ENCODE measurements at places on chromosomes 7 and 10. TPM values are rescaled to one million over a fixed set of nuclear protein-coding genes. Genes with fewer than 3 reads are reported as not detected.

DNA sequence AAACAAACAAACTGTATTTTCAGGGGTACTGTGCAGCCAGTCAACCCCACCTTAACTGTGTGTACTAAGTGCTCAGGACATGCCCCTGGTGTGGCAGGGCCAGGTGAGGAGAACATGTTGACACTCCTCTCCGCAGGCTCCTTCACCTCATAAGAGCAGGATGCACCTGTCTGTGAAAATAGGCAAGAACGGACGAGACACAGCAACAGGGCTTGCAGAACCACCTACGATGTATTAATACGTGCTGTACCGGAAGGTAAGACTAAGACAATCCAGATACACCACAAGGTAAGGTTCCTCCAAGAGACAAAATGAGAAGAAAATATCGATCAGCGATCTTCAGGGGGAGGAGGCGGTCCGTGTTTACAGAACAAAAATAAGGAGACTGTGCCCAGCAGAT lies 65.8 kb upstream of the CAMK2B start:
- H3K27me3 ChIP-seq: no peaks in the 10 kb centered on the region
- peaks cover 27% of the 10 kb centered on the region for H3K36me3 ChIP-seq
- no peaks in the 10 kb centered on the region for H3K4me1 ChIP-seq
- no peak overlapping the region for H3K4me3 ChIP-seq

DNA sequence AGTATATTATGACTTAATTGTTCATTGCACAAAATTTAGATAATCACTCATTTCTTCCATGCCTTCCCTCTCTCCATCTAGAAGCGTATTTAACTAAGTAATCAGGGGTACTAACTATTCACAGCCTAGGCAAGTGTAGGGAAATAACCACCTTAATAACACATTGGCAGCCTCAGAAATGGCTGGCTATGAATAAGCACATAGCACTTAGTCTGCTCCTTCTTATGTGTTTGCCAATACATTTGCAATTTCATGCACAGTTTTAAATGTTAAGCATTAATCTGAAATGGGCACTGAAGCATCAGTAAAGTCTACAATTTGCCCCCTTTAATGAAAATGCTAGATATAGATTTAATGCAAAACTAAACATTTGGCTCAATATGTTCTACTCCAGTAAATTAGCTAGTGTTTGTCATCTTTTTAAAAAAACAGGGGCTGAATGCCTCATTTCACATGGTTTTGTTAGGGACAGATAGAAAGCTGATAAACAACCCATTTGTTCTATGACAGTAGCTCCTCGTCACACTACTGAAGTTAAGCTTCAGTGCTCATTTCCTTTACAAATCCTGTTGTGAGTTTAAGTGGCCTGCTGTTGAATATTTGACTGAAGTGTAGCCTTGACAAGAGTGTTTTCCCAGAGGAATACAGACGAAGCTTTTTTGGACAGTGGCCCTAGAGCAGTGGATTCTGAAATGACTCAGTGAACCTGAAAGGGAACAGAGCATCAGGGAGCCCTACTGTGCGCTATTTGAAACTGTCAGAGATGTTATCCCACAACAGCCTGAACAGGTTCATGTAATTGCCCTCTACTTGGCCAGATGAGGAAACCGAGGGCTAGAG lies 30.5 kb downstream of the HHEX start:
- no peak overlapping the region for H3K27ac ChIP-seq
- H3K36me3 ChIP-seq: no peaks in the 10 kb centered on the region
- DNase-seq: no peak

FAM25A gene
- total RNA-seq: not detected

DNA sequence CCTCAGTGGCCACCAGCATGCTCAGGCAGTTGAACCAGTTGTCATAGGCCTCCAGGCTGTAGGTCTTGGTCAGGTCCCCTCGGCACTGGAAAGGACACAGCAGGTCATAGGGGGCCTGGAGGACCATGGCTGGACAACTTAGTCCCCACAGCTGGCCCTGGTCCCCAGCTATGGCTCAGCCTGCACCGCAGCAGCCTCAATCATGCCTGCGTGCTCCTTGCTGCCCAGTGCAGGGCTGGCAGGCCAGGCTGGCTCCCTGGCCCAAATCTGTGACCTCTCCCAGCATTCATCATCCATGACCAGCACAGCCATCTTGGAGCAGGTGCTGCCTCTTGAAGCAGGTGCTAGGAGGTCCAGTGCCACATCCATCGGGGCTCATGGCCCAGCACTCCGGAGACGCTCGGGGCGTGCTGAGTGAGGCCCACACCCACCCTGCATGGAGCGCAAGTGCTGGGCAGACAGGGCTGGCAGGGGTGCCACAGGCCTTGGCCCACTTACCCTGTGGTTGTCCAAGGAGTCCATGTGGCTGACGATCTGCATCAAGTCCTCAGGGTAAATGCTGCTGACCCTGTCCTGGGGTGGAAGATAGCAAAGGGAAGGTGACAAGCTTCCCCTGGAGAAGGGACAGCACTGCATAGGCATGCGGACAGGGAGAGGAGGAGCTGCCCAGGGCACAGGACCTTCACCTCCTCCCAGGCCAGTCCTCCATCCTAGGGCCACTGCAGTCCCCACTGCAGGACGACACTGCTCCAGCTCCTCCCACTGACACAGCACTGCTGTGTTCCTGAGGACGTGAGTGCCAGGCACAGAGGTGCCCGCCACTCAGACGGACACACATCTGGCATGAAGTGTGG lies 61.7 kb downstream of the CSGALNACT2 start:
- DNase-seq: peak; percentile 79
- no peak overlapping the region for H3K27ac ChIP-seq
- H3K36me3 ChIP-seq: no peaks in the 10 kb centered on the region
- peaks cover 4% of the 10 kb centered on the region for H3K4me1 ChIP-seq
- H3K27me3 ChIP-seq: no peaks in the 10 kb centered on the region

DNA sequence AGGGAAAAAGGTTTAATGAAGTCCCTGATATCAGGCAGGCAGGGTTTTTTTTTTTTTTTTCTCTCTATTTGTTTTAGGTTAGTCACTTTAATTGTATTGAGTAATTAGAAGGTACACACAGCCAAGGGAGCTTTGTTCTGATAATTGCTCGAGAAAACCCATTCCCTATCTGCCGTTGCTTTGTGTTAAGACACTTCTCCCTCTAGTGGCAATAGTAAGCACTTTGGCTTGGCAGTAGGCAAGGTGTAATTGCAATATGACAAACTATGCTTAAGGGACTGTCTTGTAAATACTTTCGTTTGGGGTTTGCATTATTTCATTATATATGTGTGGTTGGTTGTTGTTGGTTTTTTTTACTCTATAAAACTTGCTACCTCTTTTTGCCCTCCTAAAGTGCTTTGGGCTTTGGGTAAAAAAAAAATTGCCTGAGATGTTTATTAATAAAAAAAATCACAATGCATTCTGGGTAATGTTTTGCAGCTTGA lies 113.4 kb downstream of the BTRC start:
- no peak for DNase-seq
- H3K4me3 ChIP-seq: no peak overlapping the region
- H3K27ac ChIP-seq: no peak overlapping the region

DNA sequence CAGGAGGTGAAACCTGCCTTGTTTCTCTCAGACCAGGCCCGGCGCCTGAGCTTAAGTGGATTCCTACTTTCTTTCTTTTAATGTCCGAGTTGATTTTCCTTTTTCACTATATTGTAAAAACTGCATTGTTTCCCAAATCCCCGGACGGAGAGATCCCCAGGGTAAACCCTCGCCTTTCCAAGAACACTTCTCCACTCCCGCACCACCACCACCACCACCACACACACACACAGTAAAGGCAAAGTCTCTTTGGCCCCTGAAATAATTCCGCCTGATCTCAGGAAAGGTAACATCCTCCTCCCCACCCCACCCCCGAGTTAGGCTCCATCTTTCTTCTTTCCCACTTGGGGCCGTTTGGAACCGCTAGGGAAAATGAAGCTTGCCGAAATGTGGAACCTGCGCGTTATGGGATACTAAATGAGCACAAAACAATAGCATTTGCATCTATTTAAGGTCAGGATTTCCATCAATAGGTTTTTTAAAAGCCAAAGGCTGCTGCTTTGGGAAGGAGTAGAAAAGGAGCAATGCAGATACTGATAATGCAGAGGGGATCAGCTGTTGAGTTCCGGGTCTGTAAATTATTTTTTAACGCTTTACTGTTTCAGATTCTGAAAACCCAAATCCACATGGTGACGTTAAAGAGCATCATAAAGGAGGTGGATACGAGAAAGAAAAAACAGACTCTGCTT lies 2.5 kb downstream of the HPSE2 start:
- no peak overlapping the region for H3K27ac ChIP-seq
- DNase-seq: no peak

DNA sequence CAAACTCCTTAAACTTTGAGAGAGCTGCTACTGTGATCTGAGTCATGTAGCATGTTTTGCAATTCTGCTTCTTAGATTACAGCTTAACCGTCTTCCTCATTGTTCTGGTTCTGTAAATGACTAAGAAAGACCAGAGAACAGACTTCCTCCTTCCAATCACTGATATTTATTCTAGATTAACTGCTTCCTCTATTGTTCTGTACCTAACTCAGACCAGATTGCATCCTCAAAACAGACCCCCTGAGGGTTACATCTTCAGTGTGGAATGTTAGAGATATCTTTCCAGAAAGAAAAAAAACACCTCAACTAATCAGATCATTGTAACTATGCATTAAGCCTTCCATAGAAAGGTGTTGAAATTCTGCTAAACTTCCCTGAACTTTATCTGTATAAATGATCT lies 5.7 kb upstream of the PIP start:
- no peak overlapping the region for H3K4me3 ChIP-seq
- H3K36me3 ChIP-seq: no peaks in the 10 kb centered on the region
- no peak overlapping the region for H3K27ac ChIP-seq
- H3K27me3 ChIP-seq: peaks cover 2% of the 10 kb centered on the region
- no peaks in the 10 kb centered on the region for H3K4me1 ChIP-seq

SPDYE2 gene
- total RNA-seq: not detected

STEAP2 gene
- not detected for total RNA-seq

OR2A12 gene
- not detected for total RNA-seq

GRCh38 chr10:111100198-111100597 lies 23.4 kb downstream of the ADRA2A start:
- no peak for DNase-seq
- H3K27ac ChIP-seq: no peak overlapping the region
- no peak overlapping the region for H3K4me3 ChIP-seq
- no peaks in the 10 kb centered on the region for H3K4me1 ChIP-seq
- H3K27me3 ChIP-seq: peaks cover 28% of the 10 kb centered on the region

DNA sequence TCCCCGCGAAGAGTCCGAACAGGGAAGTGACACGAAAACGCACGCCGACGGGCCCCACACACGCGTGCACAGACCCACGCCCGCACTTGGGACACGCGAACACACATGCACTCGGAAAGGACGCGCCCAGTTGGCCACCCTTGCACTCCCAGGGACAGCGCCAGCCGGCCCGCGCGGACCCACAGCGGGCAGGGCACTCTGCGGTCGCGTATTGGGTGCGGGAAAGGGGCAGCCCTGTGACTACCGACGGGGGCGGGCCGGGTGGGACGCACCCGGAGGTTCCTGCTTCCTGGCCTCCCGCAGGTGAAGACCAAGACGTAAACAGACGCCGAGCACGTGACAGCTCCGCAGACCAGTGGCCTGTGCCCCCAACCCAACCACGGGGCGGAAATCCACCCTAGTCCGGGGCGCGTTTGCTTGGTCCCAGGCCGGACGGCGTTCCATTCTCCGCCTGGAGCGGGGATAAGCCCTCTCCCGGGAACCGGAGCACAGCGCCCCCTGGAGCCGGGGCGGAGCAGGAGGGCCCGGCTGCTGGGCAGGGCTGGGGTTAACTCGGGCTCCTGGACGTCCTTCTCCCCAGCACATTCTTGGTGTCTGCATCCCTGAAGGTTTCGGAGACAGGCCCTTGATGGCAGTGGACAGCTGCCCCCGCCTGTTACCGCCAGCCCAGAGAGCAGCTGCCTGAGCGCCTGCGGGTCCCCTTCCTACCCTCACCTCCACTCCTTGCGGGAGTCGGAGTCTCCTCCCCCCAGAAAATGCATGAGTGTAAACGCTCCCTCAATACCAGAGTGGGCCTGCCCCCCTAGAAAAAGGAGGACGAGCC lies 2.0 kb upstream of the LZTS2 start:
- no peaks in the 10 kb centered on the region for H3K27me3 ChIP-seq
- H3K27ac ChIP-seq: peak overlapping the region; percentile 94
- peak overlapping the region; percentile 71 for H3K4me3 ChIP-seq
- H3K36me3 ChIP-seq: no peaks in the 10 kb centered on the region
- DNase-seq: peak; percentile 95

PNLIPRP2 gene
- total RNA-seq: not detected

CPA2 gene
- total RNA-seq: not detected

WEE2 gene
- not detected for total RNA-seq

ADCYAP1R1 gene
- total RNA-seq: not detected

AKR1C8 gene
- total RNA-seq: not detected

FOXL3 gene
- not detected for total RNA-seq

- H3K4me3 ChIP-seq: no peak overlapping the region
- no peaks in the 10 kb centered on the region for H3K36me3 ChIP-seq
- H3K4me1 ChIP-seq: no peaks in the 10 kb centered on the region
- no peak for DNase-seq
- no peak overlapping the region for H3K27ac ChIP-seq
Observed at GRCh38 chr10:27345455-27345920, 104.9 kb upstream of the ACBD5 start.

- peaks cover 2% of the 10 kb centered on the region for H3K27me3 ChIP-seq
- no peak overlapping the region for H3K27ac ChIP-seq
- DNase-seq: no peak
- no peaks in the 10 kb centered on the region for H3K36me3 ChIP-seq
- H3K4me1 ChIP-seq: no peaks in the 10 kb centered on the region
- no peak overlapping the region for H3K4me3 ChIP-seq
Observed at GRCh38 chr7:37000511-37000910, 276.2 kb upstream of the AOAH start.

GRCh38 chr10:88565072-88565471 lies 18.0 kb downstream of the RNLS start:
- peaks cover 2% of the 10 kb centered on the region for H3K36me3 ChIP-seq
- no peak overlapping the region for H3K4me3 ChIP-seq
- H3K4me1 ChIP-seq: peaks cover 4% of the 10 kb centered on the region
- H3K27me3 ChIP-seq: no peaks in the 10 kb centered on the region

SKIDA1 gene
- 2.0 TPM for total RNA-seq

GRCh38 chr7:11430112-11430511 lies 401.9 kb downstream of the THSD7A start:
- peaks cover 27% of the 10 kb centered on the region for H3K27me3 ChIP-seq
- no peak for DNase-seq
- no peak overlapping the region for H3K4me3 ChIP-seq
- H3K36me3 ChIP-seq: no peaks in the 10 kb centered on the region
